ENCODE measurements at places on chromosomes 13 and 19.

- no peak for DNase-seq
These were observed 17.5 kb downstream of the CUL4A start for GRCh38 chr13:113226873-113227450.

- no peak for DNase-seq
These were observed 94.5 kb upstream of the MRI1 start for GRCh38 chr19:13669780-13670355.

GRCh38 chr19:604355-604754 is 14.7 kb downstream of the HCN2 start:
- DNase-seq, result no peak

GRCh38 chr13:39840201-39840600 is 184.7 kb downstream of the COG6 start:
- DNase-seq, result no peak

GRCh38 chr13:51912091-51912490 is 50.3 kb downstream of the CCDC70 start:
- no peak for DNase-seq

DNA sequence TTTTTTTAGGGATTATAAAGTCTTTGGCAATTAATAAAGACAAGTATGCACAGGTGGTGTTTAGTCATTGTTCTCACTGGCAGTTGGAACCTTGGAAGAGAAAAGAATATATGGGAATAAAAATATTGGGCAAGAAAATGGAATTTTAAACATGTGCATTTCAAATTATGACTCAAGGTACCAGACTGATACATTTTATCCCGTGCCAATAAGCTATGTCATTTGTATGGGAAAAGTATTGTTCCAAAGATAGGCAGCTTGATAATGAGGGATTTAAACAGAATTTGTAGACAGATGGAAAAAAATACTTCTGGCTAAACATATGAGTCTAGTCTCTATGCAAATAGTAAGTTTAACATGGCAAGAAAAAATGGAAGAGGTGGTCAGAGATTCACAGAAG is 169.5 kb upstream of the UFM1 start:
- no peak for DNase-seq

DNA sequence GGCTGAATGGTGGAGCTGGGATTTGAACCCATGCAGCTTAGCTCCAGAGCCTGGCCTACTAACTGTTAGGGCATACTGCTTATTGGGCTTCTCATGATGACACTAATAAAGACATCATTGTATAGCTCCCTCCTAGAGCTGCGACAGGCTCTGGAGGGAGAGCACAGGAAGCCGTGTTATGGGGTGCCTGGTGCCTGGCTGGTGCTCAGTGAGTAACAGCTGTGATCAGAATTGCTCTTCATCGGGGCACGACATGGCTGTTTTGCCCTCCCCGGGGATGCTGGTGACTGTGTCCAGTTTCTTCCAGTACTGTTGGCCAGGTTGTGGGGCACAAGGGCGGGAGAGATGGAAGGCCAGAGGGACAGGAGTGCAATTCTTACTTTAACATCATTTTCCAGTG is 5.1 kb downstream of the LYPD5 start:
- DNase-seq, result no peak

DNA sequence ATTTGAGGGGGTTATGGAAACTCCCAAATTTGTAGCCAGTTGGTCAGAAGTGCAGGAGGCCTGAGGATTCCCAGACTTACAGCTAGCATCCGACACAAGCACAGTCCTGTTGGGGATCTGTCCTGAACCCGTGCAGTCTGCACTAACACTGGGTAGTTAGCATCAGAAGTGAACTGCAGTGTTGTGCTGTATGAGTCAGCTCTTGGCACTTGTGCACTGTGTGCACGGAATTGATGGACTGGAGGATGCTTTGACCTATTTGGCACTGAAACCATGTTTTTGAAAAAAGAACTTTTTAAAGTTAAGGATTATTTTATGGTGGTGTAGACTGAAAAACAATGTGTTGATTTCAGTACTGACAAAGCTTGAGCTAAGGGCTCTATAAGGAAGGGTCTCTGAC is 279.0 kb downstream of the NHLRC3 start:
- no peak for DNase-seq
